ENCODE measurements at places on chromosomes 6 and 20.

DNA sequence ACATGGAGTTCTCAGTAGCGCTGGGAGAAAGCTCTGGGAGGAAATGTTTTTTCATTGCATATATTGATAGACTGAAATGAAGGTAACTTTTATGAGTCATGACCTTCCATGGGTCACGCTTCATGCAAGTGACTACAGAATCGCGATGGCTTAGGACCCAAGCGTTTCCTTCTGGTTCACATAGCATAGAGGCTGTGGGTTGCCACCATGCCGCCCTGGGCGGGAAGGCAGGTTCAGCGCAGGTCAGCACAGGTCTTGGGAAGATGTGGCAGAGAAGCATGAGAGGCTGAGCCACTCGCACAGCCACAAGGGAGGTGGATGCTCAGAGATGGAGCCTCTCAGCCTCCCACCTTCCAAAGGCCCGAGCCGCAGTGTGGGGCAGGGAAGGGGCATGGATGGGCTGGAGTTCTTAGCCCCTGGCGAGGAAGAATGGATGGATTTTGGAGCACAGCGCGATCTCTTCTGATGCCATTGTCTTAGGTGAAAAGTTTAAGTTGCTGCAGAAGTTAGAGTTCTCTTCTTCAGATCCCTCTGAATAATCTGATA is 219.5 kb downstream of the SMOC2 start:
- DNase-seq: no peak

- DNase-seq: no peak
Observed at GRCh38 chr20:50595433-50595895, 85.3 kb downstream of the PTPN1 start.

DNA sequence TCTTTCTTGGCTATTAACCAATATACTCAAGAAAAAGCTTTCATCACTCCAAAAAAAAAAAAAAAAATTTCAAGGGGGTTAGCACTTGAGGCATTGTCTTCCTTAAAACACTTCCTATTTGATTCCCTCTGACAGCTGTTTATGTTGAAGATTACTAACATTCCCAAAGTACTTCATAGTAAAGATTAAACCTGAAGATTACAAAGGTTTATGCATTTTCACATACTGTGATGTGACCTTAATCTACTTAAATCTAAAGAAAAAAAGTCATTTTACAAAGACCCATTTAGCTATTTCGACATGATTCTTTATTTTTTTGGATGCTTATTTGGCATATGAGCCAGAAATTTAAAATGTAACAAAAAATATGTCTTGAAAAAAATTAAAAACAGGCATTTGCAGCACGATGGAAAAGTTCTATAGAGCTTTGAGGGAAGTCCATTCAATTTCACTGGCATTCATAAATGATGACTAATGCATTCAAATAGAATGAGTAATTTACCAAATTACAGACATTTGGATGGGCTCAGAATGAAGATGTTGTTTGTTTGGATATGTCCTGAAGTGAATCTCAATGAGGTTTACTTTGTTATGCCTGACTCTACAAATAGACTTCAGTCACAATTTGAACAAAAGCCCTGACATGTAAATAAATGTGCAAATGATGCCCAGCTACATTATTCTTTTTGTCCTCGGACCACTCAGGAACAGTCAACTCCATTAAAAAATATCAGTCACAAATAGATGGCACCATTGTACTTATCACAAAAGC is 674.6 kb upstream of the MARCKS start:
- DNase-seq: peak; percentile 91

- DNase-seq: no peak
Observed at GRCh38 chr6:41334482-41335040, 847 bp upstream of the NCR2 start.

DNA sequence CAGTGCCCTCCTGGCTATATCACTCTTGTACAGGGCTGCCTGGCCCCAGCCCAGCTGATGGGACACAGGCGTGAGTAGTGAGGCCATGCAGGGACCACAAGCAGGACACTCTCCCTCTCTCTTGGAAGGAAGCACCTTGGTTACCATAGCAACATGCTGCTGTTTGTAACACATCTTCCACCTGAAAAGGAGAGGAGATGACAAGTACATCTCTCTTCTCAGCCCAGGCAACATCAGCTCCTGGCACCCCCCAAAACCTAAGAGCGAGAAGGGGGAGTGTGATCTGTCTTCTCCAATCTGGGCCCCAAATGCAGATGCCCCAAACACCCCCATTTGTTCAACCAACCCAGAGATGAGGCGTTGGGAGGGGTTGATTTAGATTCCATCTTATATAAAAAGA is 49.9 kb downstream of the KCNB1 start:
- no peak for DNase-seq

- no peak for DNase-seq
Observed at GRCh38 chr6:107419733-107420132, 39.6 kb downstream of the PDSS2 start.

DNA sequence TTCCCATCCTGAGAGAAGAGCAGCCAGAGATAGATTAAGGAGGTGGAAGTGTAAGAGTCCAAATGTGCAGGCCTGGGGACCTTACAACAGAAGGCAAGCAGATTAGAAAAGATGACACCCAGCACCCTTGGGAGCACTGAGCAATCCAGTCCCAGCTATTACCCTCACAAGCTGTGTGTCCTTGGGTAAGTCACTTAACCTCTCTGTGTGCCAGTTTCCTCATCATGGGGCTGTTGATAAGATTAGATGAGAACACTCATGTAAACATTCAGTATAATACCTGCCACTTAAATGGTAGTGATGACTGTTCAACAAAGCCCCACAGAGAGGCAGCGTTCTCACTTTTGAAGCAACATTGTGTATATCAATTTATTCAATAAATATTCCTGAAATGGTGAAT is 114.8 kb upstream of the CST7 start:
- no peak for DNase-seq

DNA sequence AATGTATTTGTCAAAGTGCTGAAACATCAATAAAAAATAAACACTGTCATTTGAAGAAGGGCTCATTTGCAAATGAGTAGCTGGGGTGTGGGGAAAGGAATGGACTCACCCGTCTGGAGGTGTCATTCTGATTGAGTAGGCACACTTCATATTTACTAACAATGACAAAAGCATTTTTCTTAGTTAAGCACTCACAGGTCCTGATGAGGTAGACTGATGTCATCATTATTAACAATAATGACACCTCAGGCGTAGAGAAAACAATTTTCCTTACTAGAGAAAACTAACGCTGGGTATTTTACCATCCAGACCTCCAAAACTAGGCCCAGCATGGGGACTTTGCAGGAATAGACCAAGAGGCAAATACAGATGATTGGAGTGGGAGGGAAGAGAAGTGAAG is 76.0 kb downstream of the UNC5CL start:
- no peak for DNase-seq

DNA sequence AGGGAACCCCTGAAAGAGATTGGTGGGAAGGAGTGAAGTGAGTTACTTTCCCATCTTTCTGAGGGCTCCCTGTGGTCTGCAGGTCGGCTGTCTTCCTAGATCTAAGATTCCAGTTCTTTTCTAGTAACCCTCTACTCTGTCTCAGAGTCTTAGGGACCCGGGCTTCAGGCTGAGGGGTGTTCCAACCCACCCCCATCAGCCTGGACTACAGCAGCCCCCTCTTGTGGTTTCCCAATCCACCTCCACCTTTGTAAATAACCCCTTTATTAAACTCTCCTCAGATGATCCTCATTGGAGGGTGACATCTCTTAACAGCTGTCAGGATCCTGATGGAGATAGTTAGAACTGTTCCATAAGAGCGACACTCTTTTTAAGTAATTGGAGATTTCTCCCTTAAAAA is 300.4 kb downstream of the LRFN2 start:
- no peak for DNase-seq

GRCh38 chr6:126312013-126312665 is 27.8 kb upstream of the CENPW start:
- peak; percentile 11 for DNase-seq

DNA sequence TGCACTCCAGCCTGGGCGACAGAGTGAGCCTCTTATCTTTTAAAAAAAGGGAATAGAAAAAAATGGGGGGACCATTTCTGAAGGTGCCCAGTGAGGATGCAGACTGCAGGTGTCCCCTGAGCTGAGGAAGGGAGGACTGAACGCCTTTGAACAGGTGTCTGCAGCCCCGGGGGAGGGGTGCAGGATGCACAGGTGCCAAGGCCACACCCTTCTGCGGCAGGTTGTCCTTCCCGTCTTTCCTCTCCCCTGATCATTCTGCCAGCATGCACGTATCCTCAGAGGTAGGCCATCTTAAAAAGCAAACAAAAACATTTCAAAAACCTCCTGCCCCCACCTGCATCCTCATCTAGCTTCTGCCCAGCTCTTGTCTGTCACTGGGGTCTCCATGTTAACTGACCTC is 101.3 kb downstream of the MTHFD1L start:
- DNase-seq: no peak

DNA sequence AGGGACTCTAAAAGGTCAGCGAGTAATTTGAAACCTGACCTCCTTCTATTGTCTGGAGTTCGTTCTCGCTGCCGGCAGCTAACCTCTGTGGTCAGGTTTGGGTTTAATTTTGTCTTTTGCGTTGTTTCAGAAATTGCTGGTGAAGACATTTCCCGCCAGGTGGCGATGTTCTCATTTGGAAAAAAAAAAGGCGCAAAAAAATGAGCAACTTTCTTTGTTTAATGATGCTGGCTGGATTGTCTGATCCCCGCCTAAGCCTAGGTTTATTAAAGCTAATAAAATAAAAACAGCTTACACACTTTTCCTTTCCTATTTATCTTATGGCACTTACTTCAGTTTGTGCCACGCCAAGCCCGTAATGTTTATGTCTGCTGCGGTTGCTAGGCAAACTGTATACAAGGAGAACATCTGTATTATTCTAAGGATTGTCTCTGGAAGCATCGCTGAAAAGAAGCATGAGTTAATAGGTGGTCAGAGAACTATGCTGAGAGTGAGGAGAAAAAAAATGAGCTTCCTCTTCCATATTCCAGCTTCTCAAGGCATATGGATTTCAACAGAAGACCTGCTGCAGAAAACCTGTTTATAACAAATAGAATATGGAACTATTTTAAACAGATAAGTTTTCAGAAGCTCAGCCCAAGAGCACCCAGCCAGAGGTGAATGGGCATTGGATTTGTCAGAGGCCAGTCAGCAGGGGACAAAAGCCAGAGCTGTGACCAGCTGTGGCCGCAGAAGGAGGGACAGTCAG is 205.7 kb downstream of the DOK5 start:
- peak; percentile 50 for DNase-seq

DNA sequence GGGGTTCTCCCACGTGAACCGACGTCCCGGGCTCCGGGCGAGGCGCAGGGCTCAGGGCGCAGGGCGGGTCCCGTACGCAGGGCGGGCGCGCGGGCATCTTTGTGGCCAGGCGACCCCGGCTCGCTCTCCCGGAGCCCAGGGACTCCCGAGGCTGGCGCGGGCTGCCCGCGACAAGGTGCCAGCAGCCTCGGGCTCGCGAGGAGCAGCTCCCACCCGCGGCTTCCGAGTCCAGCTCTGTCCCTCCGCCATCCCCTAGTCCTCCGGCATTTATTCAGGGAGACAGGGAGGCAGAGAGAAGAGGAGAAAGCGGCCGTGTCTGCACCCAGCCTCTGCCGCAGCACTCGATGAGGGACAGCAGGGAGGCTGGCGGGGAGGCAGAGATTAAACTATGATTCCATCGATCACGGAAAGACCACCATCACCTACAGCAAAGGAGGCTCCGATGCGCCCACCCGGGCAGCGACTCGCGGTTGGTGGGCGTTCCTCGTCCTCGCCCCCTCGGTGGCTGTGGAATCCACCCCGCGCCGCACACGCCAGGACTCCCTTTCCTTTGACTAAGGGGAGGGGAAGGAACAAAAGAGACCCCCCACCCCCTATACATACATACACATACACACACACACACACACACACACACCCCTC is 1.1 kb downstream of the RGS17 start:
- peak; percentile 26 for DNase-seq

- DNase-seq: peak; percentile 10
Observed at GRCh38 chr20:51811042-51811355, 8.7 kb upstream of the SALL4 start.

GRCh38 chr6:163626073-163626867 is 211.8 kb downstream of the QKI start:
- peak; percentile 92 for DNase-seq

DNA sequence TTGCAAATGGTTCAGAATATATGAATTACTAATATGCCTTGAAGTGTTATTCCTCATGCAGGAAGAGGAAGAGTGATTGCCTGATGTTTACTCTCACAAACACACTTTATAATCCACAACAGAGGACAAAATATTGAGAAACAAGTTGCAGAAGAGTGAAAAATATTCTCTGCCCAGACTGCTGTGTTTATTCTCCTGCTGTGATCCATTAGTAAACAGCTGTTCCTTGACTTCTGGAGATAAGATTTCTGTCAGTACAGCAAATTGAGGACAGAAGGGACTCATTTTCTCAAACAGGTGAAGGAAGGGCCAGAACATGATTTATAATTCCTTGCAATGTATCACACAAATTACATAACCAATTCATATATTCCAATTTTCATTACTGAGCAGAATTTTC is 148.0 kb downstream of the EPM2A start:
- DNase-seq: no peak

GRCh38 chr20:60652615-60653014 is 599.4 kb upstream of the CDH4 start:
- DNase-seq: no peak

- peak; percentile 100 for DNase-seq
Observed at GRCh38 chr6:37137201-37138090, 32.5 kb upstream of the PIM1 start.

DNA sequence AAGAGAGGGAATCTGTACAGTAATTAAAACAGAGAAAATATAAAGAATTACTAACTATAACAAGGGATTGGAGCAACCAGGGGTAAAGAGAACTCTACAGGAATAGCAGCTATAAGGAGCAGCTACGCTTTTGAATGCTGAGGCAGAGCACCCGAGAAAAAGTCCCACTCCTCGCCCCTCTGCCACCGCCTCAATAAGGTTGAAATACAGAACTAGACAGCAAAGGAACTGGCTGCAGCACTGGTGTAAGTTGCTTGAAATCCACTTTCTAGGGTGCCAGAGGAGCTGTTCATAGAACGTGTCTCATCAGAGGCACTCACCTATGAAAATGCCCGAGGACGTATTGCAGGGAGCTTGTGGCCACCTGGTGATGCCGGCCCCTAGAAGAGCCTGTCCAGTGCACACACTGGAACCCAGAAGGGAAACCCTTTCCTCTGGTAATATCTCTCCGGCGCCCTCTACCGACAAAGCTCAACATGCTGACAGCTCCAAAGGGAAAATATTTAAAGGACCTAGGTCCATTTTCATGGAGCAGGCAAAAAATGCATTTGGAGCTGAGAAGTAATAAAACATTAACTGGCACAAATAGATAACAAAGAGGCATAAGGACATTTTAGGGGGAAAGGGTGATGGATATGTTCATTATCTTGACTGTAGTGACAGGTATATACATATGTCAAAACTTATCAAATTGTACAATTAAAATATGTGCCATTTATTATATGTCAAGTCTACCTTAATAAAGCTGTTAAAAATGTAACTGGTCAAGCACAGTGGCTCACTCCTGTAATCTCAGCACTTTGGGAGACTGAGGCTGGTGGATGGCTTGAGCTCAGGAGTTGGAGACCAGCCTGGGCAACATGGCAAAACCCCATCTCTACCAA is 137.4 kb upstream of the HDAC2 start:
- peak; percentile 72 for DNase-seq

- DNase-seq: no peak
Observed at GRCh38 chr20:944774-945410, 28.8 kb upstream of the ANGPT4 start.
